T-helper 2 cell (primary cell): ENCODE measurements at places on chromosomes 7 and 10.

DNA sequence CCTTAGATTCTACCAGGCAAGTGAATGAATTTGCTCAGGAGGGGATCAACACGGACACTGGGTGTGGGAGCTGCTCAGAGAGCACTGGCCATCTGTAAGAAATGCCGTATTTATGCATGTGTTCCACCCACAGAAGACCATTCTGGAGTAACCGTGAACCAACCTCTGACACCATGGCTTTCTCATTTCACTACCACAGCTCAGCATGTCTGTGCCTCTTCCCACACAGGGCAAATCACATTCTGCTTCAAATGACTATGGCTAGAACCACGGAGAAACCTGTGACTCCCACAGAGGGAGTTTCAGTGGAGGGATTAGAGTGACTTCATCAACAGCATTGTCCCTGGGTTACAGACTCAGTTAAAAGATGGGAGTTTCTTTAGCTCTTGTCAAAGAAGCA is 893.4 kb downstream of the XPNPEP1 start:
- DNase-seq = no peak

DNA sequence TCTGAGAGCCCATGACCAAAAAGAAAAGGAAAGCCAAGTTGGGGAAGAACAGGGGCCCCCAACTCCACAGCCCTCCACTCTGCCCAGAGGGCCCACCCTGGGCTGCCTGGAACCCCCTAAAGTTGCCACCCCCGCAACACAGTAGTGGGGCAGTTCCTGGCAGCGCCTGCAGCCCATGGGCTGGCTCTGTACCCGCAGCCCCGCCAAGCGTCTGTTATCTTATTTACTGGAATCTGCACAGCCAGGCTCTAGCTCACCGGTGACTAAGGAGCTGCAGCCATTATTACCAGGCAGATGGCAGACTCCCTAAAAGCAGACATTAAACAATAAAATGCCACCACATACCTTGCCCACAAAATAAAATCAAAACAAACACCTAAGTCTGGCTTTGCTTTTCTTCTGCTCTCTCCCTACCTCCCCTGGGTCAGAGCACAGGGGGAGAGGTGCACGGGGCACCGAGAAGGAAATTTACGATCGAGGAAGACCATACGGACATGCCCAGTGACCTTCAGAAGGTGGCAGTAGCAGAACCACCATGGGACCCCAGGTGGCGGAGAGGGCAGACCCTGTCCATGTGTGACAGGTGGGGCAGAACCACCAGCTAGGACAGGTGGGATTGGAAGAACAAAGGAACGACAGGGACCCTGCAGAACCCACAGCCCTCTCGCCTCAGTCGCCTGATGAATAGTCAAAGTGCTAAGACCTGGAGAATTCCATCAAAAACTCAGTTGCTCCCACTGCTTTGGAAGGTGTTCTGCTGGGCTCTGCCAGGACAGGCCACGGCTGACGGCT is 66.3 kb downstream of the PRKAG2 start:
- no peak for DNase-seq

GRCh38 chr7:47914717-47915615 is 33.3 kb downstream of the PKD1L1 start:
- no peak for DNase-seq

DNA sequence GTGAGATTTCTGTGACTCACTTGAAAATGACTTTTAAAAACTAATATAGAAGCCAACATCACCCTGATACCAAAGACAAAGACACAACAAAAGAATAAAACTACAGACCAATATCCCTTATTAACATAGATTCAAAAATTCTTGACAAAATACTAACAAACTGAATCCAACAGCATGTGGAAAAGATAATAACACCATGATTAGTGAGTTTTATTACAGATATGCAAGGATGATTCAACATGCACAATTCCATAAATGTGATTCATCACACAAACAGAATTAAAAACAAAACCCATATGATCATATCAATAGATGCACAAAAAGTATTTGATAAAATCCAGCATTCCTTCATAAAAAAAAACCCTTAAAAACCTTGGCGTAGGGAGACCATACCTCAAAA is 6.5 kb downstream of the MGAM start:
- DNase-seq = no peak

DNA sequence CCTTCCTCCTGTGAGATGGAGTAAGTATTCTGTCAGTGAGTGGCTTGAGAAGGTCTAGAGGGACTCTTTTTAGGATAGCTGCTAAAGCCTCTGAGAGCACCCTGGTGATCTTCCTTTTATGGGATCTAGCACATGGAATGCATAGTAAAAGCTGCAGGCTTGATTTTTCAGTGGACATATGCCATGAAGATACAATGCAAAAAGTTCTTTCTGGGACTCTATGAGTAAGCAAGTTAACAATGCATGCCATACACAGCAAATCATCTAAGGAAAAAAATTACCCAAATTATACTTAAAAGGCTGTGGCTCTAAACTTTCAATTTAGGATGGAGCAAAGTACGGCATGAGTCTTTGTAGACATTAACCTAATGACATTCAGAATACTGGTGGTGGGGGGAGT is 154.5 kb downstream of the SGMS1 start:
- DNase-seq = no peak

DNA sequence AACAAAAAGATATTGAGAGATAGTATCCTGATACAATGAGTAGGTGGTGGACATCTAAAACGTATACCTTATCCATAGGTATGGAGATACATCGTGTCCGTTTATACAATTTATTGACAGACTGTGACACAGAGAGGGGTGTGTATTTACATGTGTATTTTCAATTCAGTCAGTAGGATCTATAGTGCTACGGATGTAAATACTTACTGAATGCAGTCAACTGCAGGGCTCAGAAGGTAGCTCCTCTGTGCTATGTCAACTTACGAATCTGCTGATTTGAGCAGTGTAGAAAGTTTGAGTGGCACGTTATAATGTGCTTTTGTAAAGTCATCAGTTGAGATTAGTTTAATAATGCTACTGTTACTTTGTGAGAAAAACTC is 626 bp downstream of the ZNF804B start:
- DNase-seq = no peak

DNA sequence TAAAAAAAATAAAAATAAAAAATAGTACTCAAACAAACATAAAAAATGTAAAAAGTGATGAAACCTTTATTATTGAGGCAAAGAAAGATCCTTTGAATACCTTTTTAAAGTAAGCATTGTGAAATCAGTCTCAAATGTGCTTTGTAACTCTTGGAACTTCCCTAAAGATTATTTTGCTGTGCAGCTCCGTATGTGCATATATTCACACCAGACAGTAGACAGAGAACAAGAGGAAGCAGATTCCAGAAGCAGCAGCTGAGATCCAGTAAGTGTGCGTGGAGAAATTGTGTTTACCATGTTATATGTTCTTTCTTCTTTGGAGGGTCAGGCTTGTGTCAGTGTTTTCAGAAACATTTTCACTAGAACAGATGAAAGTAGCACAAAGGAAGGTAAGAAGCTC is 324.9 kb downstream of the AGMO start:
- no peak for DNase-seq

- DNase-seq = no peak
These were observed 239.0 kb upstream of the KLF6 start for GRCh38 chr10:4024027-4024426.

DNA sequence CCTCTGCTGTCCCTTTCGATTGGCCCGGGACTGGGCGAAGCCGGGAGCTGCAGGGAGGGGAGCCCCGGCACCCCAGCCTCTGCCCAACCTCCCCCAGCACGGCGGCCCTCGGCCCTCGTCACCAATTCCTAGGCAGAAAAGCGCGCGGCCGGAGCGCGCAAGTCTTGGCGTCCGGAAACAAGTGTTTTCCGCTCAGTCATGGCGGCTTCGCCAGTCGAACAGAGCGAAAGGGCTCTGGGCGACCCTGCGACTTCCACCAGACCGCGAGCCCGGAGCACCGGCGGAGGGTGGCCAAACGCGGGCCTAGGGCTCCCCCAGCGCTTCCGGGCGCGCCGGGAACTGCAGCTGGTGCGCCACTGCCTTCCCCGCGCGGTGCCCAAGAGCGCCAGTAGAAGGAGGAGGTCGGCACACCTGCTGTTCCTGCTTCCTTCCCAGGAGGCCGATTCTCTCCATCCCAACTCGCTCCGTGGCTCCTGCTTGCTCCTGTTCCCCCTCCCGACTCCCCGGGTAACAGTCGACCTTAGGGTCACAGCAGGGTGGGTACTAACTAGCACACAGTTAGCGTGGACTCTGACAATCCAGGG is 729.9 kb downstream of the ZWINT start:
- no peak for DNase-seq

- no peak for DNase-seq
These were observed 225.0 kb downstream of the CTNNA3 start for GRCh38 chr10:67471022-67471421.

GRCh38 chr10:77214799-77215198 is 422.8 kb downstream of the KCNMA1 start:
- no peak for DNase-seq

DNA sequence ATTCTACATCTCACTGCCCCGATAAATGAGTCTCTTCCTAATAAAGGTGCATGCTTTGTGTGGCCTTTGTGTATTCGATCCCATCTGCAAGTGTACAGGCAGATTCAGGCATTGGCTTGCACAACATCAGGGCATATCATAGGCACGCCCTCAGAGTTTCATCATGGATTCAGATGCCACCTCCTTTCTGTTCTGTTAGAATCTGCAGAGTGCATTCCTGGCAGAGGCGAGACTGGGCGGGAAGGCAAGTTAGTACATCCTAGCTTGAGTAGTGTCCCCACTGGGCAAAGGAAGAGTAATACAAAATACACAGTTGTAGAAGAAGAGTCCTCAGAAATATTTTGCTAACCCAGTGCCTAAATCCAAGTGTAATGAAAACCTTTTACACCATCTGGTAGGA is 346.5 kb upstream of the GALNT17 start:
- no peak for DNase-seq

DNA sequence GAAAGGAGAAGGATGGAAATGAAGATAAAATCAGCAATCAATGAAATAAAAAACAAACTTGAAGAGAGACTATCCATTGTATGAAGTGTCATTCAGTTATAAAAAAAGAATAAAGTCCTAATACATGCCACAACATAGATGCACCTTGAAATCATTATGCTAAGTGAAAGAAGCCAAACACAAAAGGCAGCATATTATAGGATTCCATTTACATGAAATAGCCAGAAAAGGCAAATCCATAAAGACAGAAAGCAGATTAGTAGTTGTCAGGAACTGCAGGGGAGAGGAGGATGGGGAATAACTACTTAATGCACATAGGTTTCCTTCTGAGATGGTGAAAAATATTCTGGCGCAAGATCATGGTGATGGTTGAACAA is 6.6 kb upstream of the PON1 start:
- no peak for DNase-seq

DNA sequence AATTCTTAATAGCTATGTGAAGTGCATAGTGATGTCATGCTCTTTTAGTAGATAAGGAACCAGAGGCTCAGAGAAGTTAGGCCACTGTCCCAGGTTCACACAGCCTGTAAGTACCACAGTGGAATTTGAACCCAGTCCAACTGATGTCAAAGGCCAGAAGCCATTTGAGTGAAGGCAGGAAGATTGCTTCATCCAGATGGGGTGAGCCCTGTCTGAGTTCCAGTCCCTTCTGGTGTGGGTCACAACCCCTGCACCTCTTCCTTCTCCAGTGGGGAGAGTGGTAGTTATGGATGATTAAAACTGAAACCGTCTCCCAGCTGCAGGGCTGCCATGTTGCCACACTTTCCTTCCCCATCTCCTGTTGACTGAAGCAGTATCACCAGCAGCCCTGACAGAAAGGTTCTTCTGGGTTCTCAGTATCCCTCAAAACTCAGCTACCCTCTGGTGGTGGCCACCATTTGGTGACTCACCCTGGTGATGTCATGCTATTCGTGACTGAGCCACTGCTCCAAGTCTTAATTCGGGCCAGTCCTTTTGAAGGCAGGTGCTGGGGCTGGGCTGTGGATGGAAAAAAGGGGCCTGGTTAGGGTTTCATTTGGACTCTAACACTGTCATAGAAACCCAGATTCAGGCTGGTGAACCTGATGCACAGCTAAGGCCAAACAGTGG is 1.5 kb upstream of the C10orf95 start:
- no peak for DNase-seq

DNA sequence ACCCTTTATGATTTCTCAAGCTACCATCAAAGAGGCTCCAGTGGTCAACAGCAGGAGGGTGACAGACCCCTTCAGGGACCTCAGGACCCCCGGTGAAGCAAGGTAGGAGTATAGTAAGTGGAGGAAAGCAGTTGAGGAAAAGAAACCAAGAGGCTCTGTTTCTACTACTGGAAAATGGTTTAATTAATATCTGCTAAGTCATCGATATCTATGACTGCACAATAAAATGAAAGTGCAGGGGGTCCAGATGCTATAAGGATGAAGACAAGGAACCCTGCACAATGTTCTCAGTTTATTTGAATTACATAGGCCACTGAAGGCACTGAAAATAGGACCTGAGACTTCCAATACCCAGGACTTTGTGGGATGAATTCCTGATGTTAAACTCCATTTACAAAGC is 23.7 kb downstream of the AMPH start:
- no peak for DNase-seq
